ENCODE measurements at places on chromosomes 2 and 18. TPM values are rescaled to one million over a fixed set of nuclear protein-coding genes. Genes with fewer than 3 reads are reported as not detected.
A peak's percentile ranks its signal among the peaks of the same experiment; 100 is the strongest.

GRCh38 chr2:128302011-128302743, 16.5 kb downstream of the HS6ST1 start:
- no peak for DNase-seq
- H3K4me1 ChIP-seq = peaks cover 4% of the 10 kb centered on the region
- H3K36me3 ChIP-seq = no peaks in the 10 kb centered on the region
- H3K4me3 ChIP-seq = no peak overlapping the region
- no peaks in the 10 kb centered on the region for H3K27me3 ChIP-seq

CD8B gene
- 0.46 TPM for total RNA-seq

VIT gene
- total RNA-seq = not detected

GRCh38 chr18:31396796-31397612, 20.4 kb downstream of the DSG4 start:
- H3K4me3 ChIP-seq = no peak overlapping the region
- no peaks in the 10 kb centered on the region for H3K27me3 ChIP-seq
- H3K27ac ChIP-seq = no peak overlapping the region

GRCh38 chr2:236608188-236608525, 38.5 kb downstream of the ACKR3 start:
- DNase-seq = no peak
- peaks cover 11% of the 10 kb centered on the region for H3K27me3 ChIP-seq
- no peak overlapping the region for H3K4me3 ChIP-seq
- no peak overlapping the region for H3K27ac ChIP-seq
- no peaks in the 10 kb centered on the region for H3K36me3 ChIP-seq

DNA sequence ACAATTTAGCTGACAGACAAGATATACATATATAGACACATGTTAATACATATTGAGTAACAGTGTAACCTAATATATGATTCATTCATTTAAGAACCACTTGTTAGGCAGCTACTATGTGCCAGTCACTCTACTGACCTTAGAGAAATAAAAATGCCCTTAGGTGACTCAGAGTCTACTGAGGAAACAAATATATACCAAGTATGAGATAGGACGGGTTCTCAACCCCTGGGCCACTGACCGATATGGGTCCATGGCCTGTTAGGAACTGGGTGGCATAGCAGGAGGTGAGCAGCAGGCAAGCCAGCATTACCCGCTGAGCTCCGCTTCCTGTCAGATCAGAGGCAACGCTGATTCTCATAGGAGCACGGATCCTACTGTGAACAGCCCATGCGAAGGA, 14.8 kb downstream of the STRN start:
- H3K27ac ChIP-seq = no peak overlapping the region
- peaks cover 6% of the 10 kb centered on the region for H3K36me3 ChIP-seq
- H3K4me1 ChIP-seq = no peaks in the 10 kb centered on the region
- H3K4me3 ChIP-seq = no peak overlapping the region
- DNase-seq = no peak

GRCh38 chr2:60216452-60216995, 336.9 kb downstream of the BCL11A start:
- H3K36me3 ChIP-seq = no peaks in the 10 kb centered on the region
- no peaks in the 10 kb centered on the region for H3K27me3 ChIP-seq
- no peak overlapping the region for H3K4me3 ChIP-seq

SH3BP4 gene
- total RNA-seq = 1.5 TPM

HOXD8 gene
- total RNA-seq = not detected

CSRNP3 gene
- not detected for total RNA-seq

DNA sequence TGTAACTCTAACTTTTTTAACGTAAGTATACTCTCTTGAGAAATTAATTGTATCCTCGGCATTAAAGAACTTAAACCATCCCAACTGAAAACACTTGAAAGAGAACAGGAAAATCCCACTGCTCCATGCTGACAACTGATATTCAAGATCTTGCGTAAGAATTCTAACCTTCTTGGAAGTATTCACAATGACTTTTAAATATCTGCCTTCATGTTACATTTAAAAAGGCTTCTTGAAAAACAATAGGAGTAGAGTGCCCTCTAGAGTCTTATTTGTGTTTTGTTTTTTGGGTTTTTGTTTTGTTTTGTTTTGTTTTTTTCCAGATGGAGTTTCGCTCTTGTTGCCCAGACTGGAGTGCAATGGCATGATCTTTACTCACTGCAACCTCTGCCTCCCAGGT, 65.4 kb upstream of the DNAJC10 start:
- no peak overlapping the region for H3K4me3 ChIP-seq
- H3K36me3 ChIP-seq = no peaks in the 10 kb centered on the region
- no peaks in the 10 kb centered on the region for H3K27me3 ChIP-seq
- DNase-seq = peak; percentile 24
- no peaks in the 10 kb centered on the region for H3K4me1 ChIP-seq

GRCh38 chr2:190318931-190319554, 583 bp downstream of the HIBCH start:
- peaks cover 26% of the 10 kb centered on the region for H3K4me1 ChIP-seq
- H3K4me3 ChIP-seq = peak overlapping the region; percentile 73
- no peaks in the 10 kb centered on the region for H3K27me3 ChIP-seq
- H3K36me3 ChIP-seq = no peaks in the 10 kb centered on the region

GRCh38 chr18:55794288-55795052, 206.5 kb upstream of the TCF4 start:
- no peaks in the 10 kb centered on the region for H3K36me3 ChIP-seq
- H3K4me3 ChIP-seq = no peak overlapping the region
- H3K27me3 ChIP-seq = no peaks in the 10 kb centered on the region

DSEL gene
- total RNA-seq = 0.37 TPM

- peaks cover 11% of the 10 kb centered on the region for H3K4me1 ChIP-seq
- no peaks in the 10 kb centered on the region for H3K27me3 ChIP-seq
- H3K36me3 ChIP-seq = no peaks in the 10 kb centered on the region
- H3K4me3 ChIP-seq = no peak overlapping the region
- H3K27ac ChIP-seq = no peak overlapping the region
Measured at GRCh38 chr2:12594590-12594989, 122.1 kb upstream of the TRIB2 start.

CD8A gene
- 0.76 TPM for total RNA-seq

- no peak overlapping the region for H3K4me3 ChIP-seq
- no peaks in the 10 kb centered on the region for H3K27me3 ChIP-seq
- no peak for DNase-seq
- no peaks in the 10 kb centered on the region for H3K4me1 ChIP-seq
- no peaks in the 10 kb centered on the region for H3K36me3 ChIP-seq
Measured at GRCh38 chr2:144753416-144753815, 233.5 kb upstream of the ZEB2 start.

GRCh38 chr2:77838441-77838840, 316.3 kb upstream of the LRRTM4 start:
- no peak for DNase-seq
- H3K4me3 ChIP-seq = no peak overlapping the region
- no peaks in the 10 kb centered on the region for H3K36me3 ChIP-seq
- no peaks in the 10 kb centered on the region for H3K4me1 ChIP-seq

APLF gene
- 6.3 TPM for total RNA-seq

GPR75 gene
- 5.8 TPM for total RNA-seq

DNA sequence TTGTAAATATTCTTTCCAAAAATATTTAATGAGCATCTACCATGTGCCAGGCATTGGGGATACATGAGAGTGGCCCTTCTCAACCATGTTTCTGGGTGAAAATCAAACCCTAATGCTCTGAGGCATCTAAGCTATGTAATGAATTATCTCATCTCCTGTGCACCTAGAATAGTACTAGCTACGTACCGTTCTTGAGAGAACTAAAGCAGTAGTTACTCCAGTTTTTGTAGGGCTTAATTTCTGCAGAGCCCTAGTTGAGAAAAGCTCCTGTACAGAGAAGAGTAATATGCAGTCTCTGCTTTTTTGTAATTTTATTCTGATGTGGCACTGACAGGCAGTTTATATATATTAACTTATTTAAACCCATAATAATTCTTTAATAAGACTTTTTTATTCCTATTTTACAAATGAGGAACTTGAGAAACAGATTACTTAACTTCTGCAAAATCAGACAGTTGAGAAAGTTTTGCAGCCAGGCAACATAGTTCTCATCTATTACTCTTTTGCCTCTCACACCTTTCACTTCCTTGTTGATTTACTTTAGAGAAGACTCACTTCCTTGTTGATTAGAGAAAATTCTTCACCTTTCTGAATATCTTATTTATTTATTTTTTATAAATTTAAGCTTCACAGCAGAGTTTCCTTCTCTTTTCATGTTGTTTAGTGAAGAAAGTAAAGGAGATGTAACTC, 3.1 kb downstream of the SPOPL start:
- H3K27me3 ChIP-seq = no peaks in the 10 kb centered on the region
- peaks cover 2% of the 10 kb centered on the region for H3K36me3 ChIP-seq
- H3K4me3 ChIP-seq = peak overlapping the region; percentile 24
- peaks cover 45% of the 10 kb centered on the region for H3K4me1 ChIP-seq
- peak overlapping the region; percentile 97 for H3K27ac ChIP-seq
- DNase-seq = peak; percentile 80

TMEM200C gene
- not detected for total RNA-seq

GRCh38 chr2:54012538-54013141, 41.8 kb upstream of the PSME4 start:
- H3K4me3 ChIP-seq = no peak overlapping the region
- H3K27me3 ChIP-seq = no peaks in the 10 kb centered on the region
- H3K27ac ChIP-seq = no peak overlapping the region
- no peak for DNase-seq

UNC80 gene
- total RNA-seq = not detected

DNA sequence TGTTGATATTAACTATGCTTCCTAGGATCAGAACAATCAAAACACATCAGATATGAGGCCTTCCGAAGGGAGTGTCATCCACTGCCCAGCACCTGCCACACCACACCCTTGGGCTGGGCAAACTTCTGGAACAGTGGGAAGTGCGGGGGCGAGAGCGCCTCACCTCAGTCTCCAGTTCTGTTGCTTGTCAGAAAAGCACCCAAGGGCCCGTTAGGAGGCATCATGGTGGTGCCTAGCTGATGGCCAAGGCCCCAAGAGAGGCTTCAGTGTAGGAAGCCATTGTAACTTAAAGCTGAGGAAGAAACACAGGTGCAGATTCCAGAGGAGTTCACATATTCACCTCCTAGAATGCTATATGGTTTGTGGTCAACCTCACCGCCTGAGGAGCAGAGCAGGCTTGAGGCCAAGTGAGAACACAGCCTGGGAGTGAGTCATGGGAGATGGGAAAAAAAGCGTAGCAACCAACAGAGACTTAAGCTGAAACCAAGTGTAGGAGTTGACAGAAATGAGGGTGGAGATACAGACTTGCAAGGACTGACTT, 85.1 kb upstream of the ATL2 start:
- no peak overlapping the region for H3K27ac ChIP-seq
- DNase-seq = no peak

- no peaks in the 10 kb centered on the region for H3K4me1 ChIP-seq
- DNase-seq = no peak
- H3K36me3 ChIP-seq = no peaks in the 10 kb centered on the region
- H3K27me3 ChIP-seq = no peaks in the 10 kb centered on the region
Measured at GRCh38 chr18:12278741-12279682, 24.9 kb downstream of the CIDEA start.

- H3K27me3 ChIP-seq = no peaks in the 10 kb centered on the region
- no peaks in the 10 kb centered on the region for H3K36me3 ChIP-seq
- no peak for DNase-seq
- no peak overlapping the region for H3K27ac ChIP-seq
- no peak overlapping the region for H3K4me3 ChIP-seq
- H3K4me1 ChIP-seq = no peaks in the 10 kb centered on the region
Measured at GRCh38 chr2:122156176-122156890, 400.9 kb downstream of the TSN start.

GRCh38 chr2:219422952-219423534, 4.9 kb downstream of the DES start:
- peaks cover 26% of the 10 kb centered on the region for H3K27me3 ChIP-seq
- no peak overlapping the region for H3K4me3 ChIP-seq
- DNase-seq = no peak
- no peaks in the 10 kb centered on the region for H3K36me3 ChIP-seq
- H3K4me1 ChIP-seq = no peaks in the 10 kb centered on the region

DNA sequence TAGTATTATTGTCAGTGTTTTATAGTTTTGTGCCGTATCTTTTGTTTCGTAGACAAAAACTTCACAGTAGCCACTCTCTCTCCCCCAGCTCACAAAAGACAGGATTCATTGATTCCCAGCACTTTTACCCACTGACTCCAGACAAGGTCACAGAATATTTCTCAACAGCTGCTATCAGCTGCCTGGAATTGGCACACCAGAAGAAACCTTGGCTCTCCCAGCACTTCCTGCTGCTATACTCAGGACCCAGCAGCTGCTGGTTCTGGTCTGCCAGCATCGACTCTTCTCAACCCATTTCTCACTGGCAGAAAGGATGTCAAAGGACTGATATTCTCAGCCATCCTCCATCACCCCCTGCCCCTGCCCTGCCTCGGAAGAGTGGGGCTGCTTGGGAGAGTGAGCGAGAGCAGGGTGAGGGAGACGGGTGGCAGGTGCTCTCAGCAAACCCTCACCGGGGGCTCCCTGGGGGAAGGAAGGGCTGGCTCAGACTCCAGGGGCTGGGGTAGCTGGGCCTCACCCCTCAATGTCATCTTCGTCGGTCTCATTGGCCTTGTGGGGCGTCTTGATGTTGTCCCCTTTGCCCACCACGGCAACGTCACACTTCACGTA, 6.1 kb upstream of the OTOF start:
- no peak overlapping the region for H3K27ac ChIP-seq
- no peaks in the 10 kb centered on the region for H3K36me3 ChIP-seq
- no peaks in the 10 kb centered on the region for H3K4me1 ChIP-seq
- no peak for DNase-seq
- no peaks in the 10 kb centered on the region for H3K27me3 ChIP-seq

RUFY4 gene
- total RNA-seq = not detected

TMEM163 gene
- 6.2 TPM for total RNA-seq

- peak; percentile 61 for DNase-seq
- H3K27ac ChIP-seq = no peak overlapping the region
- no peak overlapping the region for H3K4me3 ChIP-seq
- no peaks in the 10 kb centered on the region for H3K4me1 ChIP-seq
- H3K36me3 ChIP-seq = no peaks in the 10 kb centered on the region
Measured at GRCh38 chr18:46281185-46282176, 177.3 kb downstream of the HAUS1 start.

MYOM1 gene
- total RNA-seq = 12.8 TPM

GRCh38 chr2:20614201-20615067, 36.5 kb downstream of the HS1BP3 start:
- no peak for DNase-seq
- H3K4me3 ChIP-seq = no peak overlapping the region
- no peaks in the 10 kb centered on the region for H3K27me3 ChIP-seq
- H3K4me1 ChIP-seq = peaks cover 7% of the 10 kb centered on the region

- no peaks in the 10 kb centered on the region for H3K4me1 ChIP-seq
- H3K36me3 ChIP-seq = no peaks in the 10 kb centered on the region
- no peak for DNase-seq
- H3K27me3 ChIP-seq = no peaks in the 10 kb centered on the region
- H3K27ac ChIP-seq = no peak overlapping the region
Measured at GRCh38 chr18:51132256-51132935, 65.1 kb downstream of the MEX3C start.

- peaks cover 79% of the 10 kb centered on the region for H3K36me3 ChIP-seq
- no peak overlapping the region for H3K4me3 ChIP-seq
- peaks cover 9% of the 10 kb centered on the region for H3K4me1 ChIP-seq
- H3K27me3 ChIP-seq = no peaks in the 10 kb centered on the region
- DNase-seq = no peak
- H3K27ac ChIP-seq = no peak overlapping the region
Measured at GRCh38 chr2:85318222-85319074, 9.3 kb downstream of the TGOLN2 start.

- no peaks in the 10 kb centered on the region for H3K27me3 ChIP-seq
- peaks cover 10% of the 10 kb centered on the region for H3K36me3 ChIP-seq
- H3K4me1 ChIP-seq = peaks cover 18% of the 10 kb centered on the region
- H3K27ac ChIP-seq = no peak overlapping the region
- DNase-seq = no peak
- H3K4me3 ChIP-seq = no peak overlapping the region
Measured at GRCh38 chr2:216188559-216188850, 79.4 kb downstream of the XRCC5 start.

Measured in B cell (primary cell).